ENCODE measurements at places on chromosomes 3 and 15.

DNA sequence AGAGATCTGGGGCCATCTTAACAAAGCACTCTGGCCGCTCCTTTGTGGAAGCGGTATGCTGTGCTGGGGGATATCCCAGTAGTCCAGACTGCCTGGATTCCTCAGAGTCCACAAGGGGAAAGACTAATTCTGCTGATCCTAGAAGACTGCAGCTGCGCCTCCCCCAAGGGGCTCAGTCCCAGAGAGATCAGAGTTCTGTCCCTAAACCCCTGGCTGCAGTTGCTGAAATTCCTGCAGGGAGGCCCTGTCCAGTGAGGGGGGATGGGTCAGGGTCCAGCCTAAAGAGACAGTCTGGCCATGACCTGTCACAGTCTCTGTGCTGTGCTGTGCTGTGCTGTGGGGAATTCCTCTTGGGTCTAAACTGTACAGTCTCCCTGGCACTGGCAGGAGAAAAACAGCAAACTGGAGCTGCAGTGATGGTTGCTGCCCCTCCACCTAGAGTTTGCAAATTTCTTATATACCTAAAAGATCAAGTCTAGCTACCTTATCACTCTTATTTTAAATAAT lies 575.1 kb upstream of the UBE2E2 start:
- DNase-seq = no peak

- DNase-seq = no peak
These were observed 88.4 kb downstream of the VGLL4 start for GRCh38 chr3:11555211-11555782.

GRCh38 chr15:81330366-81331090 lies 6.6 kb upstream of the STARD5 start:
- no peak for DNase-seq

DNA sequence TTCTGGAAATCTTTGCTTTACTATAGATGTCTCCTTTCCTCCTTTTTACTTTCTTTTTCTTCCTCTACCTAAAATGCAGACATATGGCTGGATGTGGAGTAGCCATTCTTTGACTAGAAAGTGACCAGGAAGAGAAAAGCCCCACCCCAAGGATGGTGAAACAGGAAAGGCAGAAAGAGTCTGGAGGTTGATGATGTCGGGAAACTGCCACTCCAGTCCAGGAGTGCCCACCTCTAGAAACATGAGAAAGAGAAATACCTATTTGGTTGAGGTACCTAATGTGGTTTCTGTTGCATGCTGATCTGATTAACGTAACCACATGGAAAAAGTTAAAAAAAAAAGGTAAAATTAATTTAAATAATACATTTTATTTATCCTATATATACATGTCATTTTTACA lies 55.2 kb upstream of the SSR3 start:
- no peak for DNase-seq

- DNase-seq = no peak
These were observed 42.0 kb downstream of the MKRN2 start for GRCh38 chr3:12598890-12599289.

DNA sequence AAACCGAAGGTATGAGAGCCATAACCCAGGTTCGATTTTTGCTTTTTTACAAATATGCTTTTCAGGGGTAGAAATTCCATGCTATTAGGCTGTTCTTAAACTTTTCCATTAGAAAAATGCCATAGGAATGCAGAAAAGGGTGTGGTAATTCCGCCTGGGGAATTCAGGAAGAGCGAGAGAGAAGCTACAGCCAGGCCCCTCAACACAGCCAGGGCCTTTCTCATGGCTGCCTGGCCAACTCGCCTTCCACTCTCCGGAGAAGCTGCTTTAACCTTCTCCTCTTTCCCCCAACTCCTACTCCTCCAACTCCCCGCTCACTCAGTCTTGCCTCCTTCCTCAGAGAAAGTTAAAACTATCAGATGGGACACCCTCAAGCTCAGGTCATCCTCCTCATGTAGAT lies 9.1 kb upstream of the TICRR start:
- DNase-seq = no peak

DNA sequence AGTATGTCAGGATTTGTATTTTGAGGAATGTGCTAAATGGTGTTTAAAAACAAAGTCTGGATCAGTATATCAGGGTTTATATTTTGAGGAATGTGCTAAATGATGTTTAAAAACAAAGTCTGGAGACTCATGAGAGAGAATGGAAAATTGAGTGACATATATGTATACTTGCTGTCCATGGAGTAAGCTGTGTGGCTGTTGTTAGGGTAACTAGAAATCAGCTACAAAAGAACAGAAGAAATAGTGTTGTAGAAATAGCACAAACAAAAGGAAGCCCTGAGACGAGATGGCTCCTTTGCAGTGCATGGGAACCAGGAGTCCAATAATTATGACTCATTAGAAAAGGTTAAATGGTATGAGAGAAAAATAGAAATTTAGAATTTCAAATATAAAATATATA lies 282.7 kb upstream of the MANF start:
- DNase-seq = no peak

DNA sequence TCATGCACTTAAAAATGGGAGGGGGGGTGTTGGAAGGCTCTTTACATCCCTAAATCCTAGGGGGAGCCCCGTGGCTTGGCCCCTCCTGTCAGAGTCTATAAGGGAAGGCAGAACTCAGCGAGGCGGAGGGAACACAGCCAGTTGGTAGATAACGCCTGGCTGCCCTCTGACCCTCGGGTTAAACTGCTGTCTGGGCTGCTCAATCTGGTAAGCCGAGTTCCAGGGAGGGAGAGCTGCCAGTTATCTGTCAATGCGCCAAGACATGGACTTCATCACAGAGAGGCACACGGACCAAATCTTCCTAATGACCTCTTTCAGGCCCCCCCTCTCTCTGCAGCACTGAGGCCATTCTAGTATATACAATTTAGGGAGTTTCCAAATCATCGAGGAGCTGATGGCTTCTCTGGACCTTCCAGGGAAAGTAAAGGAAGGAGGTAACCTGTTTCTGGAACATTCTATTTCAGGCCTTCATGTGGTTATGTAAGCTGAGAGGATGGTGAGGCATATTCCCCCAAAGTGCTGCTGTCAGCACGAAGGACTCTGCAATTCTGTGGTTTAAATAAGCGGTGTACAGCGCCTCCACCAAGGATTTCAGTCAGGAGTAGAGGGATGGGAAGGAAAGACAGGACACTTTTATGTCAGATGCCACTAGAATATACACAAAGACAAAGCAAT lies 349.0 kb downstream of the MCTP2 start:
- DNase-seq = no peak

DNA sequence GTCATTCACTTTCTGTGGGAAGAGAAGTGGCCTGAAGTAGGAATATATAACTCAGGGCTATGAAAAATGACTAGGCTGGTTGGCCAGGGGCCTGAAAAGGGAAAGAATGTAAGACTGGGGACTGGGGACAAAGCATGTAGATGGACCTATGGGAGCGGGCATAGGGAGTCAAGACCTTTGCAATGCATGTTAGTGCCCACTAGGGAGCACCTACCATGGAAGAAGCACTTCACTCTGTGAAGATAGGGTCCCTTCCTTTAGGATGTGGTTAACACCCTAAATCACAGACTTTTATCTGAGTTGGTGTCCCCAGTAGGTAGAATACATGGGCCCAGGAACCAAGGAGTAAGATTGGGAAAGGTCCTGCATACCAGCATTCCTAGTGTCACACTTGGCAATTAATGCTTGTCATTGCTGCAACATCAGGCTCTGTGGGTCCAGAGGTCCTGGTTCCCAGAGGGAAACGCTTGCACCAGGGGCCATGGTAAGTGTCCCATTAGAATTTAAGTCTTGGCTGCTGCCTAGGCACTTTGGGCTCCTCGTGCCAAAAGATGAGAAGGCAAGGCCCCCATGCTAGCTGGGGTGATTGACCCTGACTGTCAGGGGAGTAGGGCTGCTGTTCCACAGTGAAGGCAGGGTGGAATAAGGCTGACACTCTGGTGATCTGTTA lies 79.6 kb downstream of the CRYGS start:
- DNase-seq = no peak

- DNase-seq = no peak
These were observed 42.5 kb upstream of the KCNH8 start for GRCh38 chr3:19105826-19106225.

DNA sequence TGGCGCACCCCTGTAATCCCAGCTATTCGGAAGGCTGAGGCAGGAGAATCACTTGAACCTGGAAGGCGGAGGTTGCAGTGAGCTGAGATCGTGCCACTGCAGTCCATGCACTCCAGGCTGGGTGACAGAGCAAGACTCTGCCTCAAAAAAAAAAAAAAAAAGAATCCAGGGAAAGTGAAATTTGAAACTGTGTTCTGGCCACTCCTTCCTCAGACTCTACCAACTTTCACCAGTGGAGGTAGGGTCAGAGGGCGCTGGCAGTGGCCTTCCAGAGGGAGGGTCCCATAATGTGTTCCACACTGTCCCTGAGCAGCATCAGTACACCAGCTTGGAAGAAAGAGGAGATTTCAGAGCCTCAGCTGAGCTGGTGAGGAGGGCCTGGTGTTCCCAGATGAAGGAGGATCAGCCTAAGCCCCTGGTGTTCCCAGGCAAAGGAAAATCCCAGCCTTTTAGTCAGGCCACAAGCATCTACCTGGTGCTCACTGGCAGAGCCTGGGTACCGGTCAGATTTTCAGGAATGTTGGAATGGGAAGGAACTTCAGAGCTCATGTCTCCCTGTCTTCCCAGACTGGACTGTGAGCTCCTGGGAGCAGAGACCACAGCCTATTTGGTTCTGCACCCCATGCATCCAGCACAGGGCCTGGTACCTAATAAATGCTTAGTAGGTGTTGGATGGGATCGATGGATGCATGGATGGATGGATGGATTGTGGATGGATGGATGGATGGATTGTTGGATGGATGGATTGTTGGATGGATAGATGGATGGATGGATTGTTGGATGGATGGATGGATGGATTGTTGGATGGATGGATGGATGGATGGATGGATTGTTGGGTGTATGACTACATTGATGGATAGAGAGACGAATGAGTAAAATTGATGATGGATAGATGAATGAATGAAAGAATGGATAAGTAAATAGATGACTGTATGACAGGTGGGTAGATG lies 117.9 kb downstream of the CORO2B start:
- DNase-seq = no peak

DNA sequence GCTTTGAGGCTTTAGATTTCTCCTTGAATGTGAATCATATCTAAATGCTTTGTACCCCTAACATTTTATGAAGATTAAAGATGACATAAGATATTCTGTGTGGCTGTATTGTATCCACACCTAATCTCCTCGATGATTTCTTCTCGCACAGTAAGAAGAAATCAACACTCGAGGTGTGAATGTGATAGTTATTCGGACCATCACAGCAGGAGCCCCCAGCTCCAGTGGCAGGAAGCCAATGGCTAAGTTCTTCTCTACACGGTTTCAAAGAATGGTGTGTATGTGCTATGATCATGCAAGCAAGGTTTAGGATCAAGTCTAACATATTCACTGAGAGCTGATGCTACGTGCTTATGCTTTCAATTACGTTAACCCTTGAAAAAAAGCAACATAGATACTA lies 271.0 kb downstream of the SUCLG2 start:
- no peak for DNase-seq

DNA sequence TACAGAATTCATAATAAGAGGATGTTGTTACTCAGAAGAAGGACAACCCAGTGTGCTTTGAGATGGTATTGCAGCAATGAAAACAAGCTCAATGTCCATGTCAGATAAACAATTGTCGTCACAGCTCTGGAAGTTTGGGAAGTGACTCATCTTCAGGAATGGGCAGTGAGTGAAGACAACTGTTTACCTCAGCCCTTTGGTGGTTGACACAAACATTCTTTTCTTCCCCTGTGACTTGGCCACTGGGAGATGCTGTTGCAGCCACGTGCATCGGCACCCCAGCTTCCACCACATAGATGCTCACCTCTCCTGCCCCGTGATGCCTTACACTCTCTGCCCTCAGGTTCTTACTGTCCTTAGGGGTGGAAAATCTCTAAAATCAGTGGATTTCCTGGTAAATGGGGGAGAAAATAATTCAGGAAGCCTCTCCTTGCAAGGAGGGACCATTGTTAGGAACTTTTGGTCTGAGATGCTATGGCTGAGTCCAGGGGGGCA lies 114.1 kb upstream of the GALNT15 start:
- no peak for DNase-seq

- DNase-seq = no peak
These were observed 163.8 kb downstream of the FBLN2 start for GRCh38 chr3:13712682-13713180.

GRCh38 chr15:101444015-101444414 lies 45.5 kb downstream of the PCSK6 start:
- DNase-seq = no peak

GRCh38 chr15:67819636-67820035 lies 5.7 kb upstream of the SKOR1 start:
- no peak for DNase-seq

GRCh38 chr15:77409259-77410156 lies 10.4 kb downstream of the PEAK1 start:
- peak; percentile 65 for DNase-seq

DNA sequence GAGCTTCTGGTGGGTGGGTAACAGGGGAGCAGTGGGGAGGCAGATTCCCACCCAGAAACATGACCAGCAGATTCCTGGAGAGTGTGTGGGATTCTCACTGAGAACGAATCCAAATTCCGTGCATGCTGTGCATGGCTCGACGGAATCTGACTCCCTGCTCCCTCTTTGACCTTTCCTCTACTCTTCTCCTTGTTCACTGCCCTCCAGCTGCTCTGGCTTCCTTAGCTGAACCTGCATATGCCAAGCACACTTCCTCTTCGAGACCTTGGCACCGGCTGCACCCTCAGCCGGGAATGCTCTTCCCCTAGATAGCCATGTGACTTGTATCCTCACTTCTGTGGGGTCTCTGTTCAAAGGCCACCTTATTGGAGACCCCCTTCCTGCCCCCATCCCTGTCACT lies 6.3 kb downstream of the INSYN1 start:
- no peak for DNase-seq

- DNase-seq = no peak
These were observed 12.3 kb upstream of the DENND4A start for GRCh38 chr15:65804252-65804931.

- DNase-seq = no peak
These were observed 64.6 kb upstream of the ATP2C1 start for GRCh38 chr3:130828948-130829947.

DNA sequence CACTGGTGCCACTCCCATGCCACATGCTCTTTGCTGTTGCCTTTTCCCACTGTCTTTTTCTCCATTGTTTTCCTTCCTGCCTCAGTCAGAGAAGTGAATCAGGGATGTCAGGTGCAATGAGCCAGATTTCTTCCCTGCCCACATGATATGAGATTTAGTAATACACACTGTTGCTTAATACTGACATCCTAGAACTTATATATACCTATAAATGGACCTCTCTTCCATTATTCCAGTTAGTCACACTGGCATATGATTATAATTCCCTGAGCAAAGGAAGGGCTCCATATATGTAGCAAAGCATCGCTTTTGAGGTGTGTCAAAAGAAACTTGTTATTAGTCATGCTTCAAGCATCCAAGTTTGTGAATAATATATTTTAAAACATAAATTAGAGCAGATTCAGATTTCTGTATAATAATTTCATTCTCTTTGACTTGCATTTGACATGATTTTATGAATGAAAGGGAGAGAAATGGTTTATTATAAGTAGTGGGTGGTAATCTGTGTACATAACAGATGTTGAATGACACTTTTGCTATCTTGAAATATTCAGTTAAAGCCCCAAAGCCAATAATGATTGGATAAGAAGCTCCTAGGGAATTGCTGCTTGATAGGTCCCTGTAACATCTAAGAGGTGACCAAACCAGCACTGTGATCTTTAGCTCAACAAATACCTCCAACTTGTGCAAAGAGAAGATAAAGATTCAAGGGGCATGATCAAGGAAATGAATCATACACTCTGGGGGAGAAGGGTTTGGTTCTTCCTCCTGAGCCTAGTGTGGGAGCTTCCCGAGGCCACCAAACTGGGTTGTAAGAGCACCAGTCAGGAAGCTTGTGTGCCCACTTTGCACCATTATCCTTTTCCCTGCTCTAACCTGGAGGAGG lies 48.6 kb downstream of the CHST2 start:
- peak; percentile 41 for DNase-seq

GRCh38 chr3:30474371-30474770 lies 132.0 kb upstream of the TGFBR2 start:
- no peak for DNase-seq

Measured in KG1 (cell line).